ENCODE measurements at places on chromosomes 7 and 10.

- DNase-seq: no peak
These were observed 31.1 kb downstream of the STAMBPL1 start for GRCh38 chr10:88911116-88911515.

GRCh38 chr10:102674566-102674965 lies 30.3 kb downstream of the TRIM8 start:
- DNase-seq: no peak

DNA sequence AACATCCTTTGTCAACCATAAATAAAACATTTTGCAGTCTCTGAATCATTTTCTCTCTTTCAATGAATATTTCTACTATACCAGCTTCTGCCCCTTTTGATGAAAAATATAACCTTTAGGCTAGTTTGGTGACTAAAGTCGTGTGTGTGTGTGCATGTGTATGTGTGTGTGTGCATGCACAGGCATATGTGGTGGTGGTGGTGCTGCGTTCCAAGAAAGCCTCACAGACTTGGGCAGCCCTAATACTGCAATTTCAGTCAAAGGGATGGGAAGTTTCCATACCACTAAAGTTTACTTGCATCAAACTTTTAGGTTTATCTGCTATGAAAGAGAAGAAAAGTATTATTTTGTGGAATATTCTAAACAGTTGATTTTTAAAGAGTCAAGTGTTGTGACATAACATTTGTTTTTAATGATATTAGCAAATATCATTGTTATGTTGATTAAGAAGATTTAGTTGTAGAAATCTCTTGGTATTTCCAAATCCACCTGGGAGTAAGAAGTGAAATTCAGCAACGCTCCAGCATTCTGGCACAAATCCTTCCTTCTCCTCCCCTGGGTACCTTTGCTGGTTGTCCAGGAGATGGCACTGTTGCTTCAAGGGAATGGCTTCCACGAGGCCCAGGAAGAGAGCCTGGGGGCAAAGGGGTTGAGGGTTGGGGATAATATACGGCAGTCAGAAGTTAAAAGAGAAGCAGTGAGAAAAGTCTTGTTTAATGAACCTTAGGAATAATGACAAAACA lies 41.5 kb downstream of the ASB4 start:
- DNase-seq: no peak

DNA sequence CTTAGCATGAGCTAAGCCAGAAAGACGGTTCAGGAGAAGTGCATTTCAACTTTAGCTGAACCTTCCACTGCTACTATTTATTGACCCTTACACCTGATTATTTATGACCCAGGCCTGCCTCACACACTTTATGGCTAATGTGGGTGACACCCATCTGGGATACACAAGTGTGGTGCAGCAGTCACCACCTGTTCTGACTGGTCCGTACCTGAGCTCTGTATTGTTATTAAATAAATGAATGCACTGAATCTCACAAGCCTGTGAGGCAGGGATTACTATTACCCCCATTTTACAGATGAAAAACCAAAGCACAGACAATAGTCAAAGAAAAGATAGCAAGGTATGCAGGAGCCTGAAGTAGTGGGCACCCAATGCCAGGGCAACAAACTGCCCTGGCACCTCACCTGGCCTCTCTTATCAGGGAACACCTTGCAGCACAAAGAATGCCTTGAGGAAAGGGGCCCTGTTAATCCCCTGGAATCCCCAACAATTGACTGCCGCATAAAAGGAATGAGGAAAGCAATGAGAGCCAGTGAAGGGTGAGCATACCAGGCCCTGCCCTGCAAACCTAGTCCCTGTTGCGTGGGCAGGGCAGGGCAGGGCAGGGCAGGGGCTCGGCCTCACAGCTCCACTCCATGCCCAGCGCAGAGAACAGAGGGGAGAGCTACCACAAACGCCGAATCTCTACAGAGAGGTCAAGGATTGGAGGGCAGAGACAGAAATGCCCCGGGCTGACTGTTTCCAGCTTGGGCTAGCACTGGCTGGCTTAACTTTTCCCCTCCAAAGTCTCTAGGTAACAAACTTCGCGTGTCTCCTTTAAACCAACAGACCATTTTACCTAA lies 1.3 kb downstream of the ANXA11 start:
- no peak for DNase-seq

DNA sequence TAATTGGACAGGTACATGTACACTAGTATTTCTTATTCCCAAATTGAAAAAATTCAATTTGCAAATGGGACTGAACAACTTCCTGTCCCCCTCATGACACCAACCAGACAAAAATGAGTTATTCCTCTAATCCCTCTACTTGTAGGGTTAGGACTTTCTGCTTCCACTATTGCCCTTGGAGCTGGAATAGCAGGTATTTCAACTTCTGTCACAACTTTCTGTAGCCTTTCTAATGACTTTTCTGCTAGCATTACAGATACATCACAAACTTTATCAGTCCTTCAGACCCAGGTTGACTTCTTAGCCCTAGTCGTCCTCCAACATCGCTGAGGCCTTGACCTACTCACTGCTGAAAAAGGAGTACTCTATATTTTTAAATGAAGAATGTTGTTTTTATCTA lies 6.4 kb downstream of the CYP3A7 start:
- DNase-seq: no peak

DNA sequence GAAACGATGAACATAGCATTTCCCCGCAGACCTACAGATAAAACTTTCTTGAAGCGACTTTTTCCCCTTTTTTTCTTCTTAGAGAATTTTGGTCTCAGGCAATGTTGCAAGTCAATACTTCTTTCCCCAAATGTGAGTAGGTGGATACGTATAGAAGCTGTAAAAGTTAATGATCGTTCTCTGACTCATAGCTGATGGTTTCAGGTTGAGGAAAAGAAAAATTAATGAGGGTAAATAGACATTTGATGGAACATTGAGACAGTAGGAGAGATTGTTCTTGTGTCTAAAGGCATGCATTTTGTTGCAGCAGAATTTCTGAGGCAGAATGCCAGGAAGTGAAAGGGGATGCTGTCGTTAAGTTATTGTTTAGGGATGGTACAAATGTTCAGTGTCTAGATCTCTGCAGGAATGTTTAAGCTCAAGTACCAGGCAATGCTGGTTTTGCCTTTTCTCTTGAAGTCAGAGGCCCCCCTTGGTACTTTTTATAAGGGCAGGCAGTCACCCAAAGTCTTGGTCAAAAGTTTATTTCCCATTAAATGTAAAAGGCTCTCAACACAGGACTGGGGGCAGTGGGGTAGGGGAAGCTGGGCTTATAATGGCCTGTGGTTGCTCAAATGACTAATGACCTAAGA lies 9.3 kb downstream of the TCF7L2 start:
- DNase-seq: no peak

- no peak for DNase-seq
These were observed 255.3 kb downstream of the CELF2 start for GRCh38 chr10:11272915-11273389.

- no peak for DNase-seq
These were observed 123.5 kb upstream of the ZNF32 start for GRCh38 chr10:43772171-43772570.

GRCh38 chr7:149662591-149663095 lies 110.7 kb downstream of the ZNF467 start:
- DNase-seq: peak; percentile 24

DNA sequence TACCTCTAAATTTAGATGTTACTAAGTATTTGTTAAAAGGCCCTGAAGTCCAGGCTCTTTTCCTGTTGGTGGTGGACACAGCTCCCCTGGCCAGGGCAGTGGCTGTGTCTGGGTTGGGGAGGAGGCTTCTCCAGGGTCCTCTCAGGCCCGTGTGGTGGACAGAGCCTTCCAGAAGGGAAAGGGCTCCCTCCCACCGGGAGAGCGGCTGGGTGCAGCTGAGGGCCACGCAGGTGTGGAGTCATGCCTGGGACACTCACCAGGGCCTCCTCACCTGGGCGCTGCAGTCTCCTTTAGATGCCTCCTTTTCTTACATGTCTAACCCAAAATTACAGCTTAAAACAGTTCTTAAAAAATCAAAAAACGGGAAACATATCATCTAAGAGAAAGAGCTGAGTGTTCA lies 128.2 kb upstream of the TCERG1L start:
- DNase-seq: no peak

DNA sequence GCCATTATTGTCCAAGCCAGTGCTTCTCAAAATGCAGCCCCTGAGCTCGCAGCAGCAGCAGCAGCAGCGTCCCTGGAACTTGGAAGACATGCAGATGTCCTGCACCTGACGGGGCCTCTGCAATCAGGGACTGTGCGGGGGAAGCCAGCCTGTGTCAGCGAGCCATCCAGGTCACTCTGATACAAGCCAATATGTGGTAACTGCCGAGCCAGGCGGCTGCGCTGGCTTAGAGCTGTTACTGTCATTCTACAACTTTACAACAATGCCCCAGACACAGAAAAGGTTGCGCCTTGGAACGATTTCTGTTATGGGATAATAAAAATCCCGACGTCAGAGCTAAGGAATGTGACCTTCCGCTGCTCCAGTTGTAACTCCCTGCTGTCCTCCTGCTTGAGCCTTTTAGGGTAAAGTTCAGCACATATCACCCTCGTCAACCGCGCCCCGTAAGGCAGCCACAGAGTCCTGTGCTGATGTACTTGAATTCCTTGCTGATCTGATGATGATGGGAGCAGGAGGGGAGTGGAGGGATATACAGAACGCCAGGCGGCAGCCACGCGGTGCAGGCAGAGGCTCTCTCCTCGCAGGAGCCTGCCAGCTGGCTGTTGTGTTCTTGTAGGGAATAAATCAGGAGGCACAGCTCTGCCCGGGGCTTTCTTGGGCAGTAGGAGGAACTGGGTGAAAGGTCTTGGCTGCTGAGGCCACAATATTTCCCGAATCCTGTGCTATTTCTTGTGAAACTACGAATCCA lies 20.0 kb upstream of the CRYGN start:
- no peak for DNase-seq

DNA sequence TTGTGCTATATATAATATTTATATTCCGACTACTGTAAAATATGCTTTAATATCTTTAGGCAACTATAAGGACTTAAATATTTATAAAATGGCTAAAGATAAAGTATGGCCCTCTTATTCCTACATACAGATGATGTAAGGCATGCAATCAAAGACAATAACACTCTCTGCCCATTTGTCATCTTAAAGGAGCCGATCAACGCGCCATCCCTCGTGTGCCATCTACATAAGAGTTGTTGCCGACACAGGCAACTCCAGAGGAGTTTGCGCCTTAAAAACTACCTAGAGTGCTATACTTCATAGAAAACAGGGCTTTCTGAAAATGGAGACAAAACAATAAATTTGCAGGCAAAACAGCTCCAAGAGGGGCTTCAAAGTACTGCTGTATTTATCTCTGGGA lies 709.0 kb downstream of the KCNMA1 start:
- DNase-seq: no peak

- DNase-seq: no peak
These were observed 174.2 kb downstream of the KMT2E start for GRCh38 chr7:105188201-105188600.

- DNase-seq: no peak
These were observed 72.8 kb upstream of the PPIF start for GRCh38 chr10:79274279-79275104.

GRCh38 chr10:130553826-130554225 lies 417.6 kb downstream of the GLRX3 start:
- no peak for DNase-seq

GRCh38 chr10:106625751-106626150 lies 538.8 kb downstream of the SORCS1 start:
- no peak for DNase-seq

- no peak for DNase-seq
These were observed 15.6 kb downstream of the CHAT start for GRCh38 chr10:49629431-49629881.

GRCh38 chr7:94325122-94325475 lies 69.6 kb upstream of the COL1A2 start:
- DNase-seq: no peak

DNA sequence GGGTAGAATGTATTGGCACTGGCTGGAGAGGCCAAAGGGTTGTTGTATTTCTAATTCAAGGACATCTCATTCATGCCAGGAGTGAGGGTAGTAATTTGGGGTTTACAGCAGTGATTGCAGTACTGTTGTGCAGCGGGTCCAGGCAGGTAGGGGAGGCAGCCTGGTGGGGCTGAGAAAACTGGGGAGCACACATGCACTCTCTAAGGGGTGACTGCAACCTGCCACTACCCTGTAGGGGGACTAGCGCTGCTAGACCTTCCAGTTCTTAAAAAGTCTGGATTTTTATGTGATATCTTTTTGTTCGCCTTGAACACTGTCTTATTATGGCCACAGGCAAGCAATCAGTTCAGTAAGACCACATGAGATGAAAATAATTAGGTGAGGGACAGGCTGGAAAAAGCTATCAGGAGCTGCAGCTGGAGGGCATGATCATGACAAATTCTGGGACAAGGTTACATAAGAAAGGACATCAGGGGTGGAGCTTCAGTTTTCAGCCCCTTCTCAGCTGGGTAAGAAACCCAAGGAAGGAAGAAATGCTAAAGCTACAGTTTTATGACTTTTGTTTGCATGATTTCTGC lies 149.0 kb downstream of the ARHGAP21 start:
- no peak for DNase-seq

DNA sequence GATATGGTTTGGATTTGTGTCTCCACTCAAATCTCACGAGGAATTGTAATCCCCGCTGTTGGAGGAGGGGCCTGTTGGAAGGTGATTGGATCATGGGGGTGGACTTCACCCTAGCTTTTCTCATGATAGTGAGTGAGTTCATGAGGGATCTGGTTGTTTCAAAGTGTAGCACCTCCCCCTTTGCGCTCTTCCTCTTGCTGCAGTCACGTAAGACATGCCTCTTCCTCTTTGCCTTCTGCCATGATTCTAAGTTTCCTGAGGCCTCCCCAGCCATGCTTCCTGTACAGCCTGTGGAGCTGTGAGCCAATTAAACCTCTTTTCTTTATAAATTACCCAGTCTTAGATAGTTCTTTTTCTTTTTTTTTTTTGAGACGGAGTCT lies 17.1 kb downstream of the CDNF start:
- DNase-seq: no peak

DNA sequence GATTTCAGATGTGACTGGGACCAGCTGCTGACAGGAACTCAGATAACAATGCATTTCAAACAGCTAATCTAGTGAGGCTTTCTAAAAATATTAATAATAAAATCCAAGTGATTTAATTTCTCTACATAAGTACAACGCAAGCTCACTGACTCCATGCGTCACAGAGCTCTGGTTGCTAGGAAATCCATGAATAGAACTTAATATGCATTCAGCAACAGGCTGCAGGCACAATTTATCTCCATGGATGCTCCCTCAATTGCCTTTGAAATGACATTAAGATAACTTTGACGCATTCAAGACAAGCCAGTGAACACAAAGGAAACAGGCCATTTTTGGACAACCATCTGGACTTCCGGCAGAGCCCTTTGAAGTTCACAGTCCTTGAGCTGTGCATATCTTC lies 118.7 kb upstream of the COL1A2 start:
- no peak for DNase-seq

- no peak for DNase-seq
These were observed 119.7 kb upstream of the YAE1 start for GRCh38 chr7:39446546-39446945.

DNA sequence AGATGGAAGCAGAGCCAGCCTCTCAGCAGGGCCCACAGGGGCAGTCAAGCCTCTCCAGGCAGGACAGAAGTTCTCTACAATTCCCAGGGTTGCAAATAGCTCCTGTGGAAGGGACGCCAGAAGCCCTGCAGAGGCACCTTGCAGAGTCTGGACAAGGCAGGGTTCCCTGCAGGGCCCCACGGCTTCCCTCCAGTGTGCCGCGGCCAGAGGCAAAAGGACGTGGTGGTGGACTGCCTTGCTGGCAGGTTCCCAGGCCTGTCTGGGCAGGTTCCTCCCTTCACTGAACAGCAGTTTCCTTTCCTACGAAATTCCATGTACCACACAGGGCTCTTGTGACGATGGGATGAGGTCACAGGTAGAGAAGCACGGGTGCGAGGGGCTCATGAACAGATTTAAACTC lies 25.1 kb downstream of the UPP1 start:
- no peak for DNase-seq

Measured in stimulated activated CD8-positive, alpha-beta memory T cell treated with anti-CD3 and anti-CD28 coated beads, Interleukin-15, amount 100 ng/mL, for 4 hours (primary cell).